Activated effector memory CD4-positive, alpha-beta T cell treated with Interleukin-2 at 50 U/mL for 16 hours (primary cell): ENCODE measurements at places on chromosomes 5 and 9.

DNA sequence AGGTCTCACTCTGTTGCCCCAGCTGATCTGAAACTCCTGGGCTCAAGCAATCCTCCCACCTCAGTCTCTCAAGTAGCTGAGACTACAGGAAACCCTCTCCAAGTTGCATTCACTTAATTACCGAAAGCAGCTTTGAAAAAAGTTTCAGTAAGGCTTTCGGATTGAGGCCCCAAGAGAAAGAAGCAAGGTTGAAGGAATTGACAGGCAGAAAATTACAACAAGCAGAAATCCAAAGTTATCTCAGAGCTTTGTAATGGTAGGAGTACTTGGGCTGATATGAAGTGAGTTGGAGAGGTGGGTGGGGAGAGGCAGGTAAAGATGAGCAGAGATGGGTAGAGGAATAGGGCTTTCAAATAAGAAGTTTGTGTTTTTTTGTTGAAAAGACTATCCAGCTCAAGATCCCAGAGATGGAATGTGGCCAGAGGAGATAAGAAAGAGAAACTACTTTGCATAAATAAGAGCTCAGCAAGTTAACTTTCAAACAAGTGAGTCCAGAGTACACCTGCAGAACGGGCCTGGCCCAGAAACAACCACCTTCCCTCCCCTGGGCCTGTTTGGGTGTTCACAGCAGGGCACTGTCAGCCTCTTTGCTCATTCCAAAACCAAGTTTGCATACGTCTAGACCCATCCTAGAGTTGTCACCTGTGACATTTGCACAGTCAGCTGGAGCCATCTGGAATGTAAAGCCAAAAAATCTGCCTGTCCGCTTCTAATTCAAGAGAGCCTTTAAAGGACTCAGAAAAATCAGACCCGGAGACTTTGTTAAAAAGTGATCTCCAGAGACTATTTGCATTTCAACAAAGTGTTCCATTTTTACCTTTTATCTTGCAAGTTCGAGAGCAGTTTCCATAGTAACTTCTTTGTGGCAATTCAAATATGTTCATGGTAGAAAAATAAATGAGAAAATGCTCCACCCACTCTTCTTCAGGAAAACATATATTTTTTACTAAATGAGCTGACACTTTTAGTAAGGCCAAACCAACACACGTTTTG lies 2.2 kb upstream of the CLINT1 start:
- DNase-seq = no peak

- no peak for DNase-seq
These were observed 32.0 kb downstream of the DAPK1 start for GRCh38 chr9:87529671-87530070.

DNA sequence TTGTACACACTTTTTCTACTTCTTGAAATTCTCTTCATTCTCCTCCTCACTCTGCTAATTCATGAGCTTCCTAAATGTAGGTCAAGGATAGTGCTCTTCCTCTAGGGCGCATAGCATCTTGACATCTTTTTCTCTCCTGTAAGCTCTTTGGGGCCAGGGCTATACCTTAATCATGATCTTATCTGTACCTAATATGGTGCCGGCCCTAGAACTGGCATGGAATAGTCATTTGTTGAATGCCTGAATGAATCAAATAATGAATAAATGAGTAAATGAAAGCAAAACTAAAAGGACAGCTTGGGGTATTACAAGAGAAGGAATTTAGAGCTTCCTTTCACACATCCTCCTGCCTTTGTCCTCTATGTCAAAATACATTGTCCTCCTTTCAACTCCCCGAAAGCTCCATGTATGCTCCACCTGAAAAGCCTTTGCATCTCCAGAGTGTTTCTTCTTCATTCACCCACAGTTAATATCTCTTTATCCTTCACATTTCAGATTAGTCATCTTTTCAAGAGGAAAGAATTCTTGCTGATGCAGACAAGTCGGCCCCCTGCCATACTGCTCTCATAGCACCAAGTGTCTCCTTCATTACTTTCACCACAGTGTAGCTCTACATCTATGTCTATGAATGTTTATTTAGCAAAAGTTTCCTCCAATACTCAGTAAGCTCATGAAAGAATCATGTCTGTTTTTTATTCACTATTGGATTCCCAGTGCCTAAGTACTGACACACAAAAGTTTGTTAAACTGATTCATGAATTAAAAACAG lies 16.4 kb upstream of the PPP2R2B start:
- DNase-seq = no peak

- no peak for DNase-seq
These were observed 839 bp downstream of the GABRG2 start for GRCh38 chr5:162068412-162068811.

GRCh38 chr9:13707612-13708576 lies 428.4 kb upstream of the MPDZ start:
- no peak for DNase-seq

DNA sequence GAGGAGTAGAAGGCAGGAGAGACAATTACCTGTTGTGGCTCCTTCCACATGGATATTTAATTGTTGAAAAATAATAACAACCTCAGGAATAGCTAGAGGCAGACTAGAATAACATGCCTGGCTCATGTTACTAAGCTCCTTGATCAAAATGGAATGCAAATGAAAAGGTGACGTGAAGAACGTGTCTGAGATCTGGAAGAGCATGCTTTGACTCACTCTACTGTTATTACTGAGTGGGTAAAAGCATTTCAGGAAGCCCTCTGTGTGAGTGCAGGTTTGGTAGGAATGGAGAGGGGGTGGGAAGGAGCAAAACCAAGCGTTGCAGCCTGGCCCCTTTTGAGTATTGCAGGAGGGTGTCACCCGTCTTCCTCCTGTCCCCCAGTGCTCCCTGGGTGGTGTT lies 84.8 kb downstream of the EQTN start:
- no peak for DNase-seq

GRCh38 chr5:81405126-81405891 lies 11.4 kb upstream of the ACOT12 start:
- DNase-seq = no peak

GRCh38 chr5:10635257-10635866 lies 71.5 kb downstream of the ANKRD33B start:
- DNase-seq = peak; percentile 53

- no peak for DNase-seq
These were observed 705 bp downstream of the SEPTIN8 start for GRCh38 chr5:132776131-132776937.

DNA sequence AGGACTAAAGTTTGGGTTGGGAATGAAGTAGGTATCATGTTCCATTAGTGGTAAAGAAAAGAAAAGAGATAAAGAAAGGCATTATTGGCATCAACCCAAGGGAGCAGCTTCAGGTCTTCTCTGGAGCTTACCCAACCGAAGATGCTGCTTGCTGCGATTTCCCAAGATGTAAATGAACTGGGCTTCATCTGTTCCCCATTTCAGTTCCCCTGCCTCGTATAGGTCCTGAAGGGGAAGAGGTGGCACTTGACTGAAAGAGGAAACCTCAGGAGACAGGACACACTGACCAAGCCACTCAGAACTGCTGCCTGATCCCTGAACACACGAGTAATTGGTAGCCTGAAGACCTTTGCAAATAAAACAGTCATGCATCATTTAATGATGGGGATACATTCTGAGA lies 24.6 kb downstream of the ANXA6 start:
- no peak for DNase-seq

- DNase-seq = no peak
These were observed 267.4 kb downstream of the GAS1 start for GRCh38 chr9:86679909-86680308.
